ENCODE measurements at places on chromosomes 7 and 10. TPM values are rescaled to one million over a fixed set of nuclear protein-coding genes. Genes with fewer than 3 reads are reported as not detected.

CDK1 gene
- total RNA-seq: 81.5 TPM

TMEM236 gene
- not detected for total RNA-seq

ARHGEF35 gene
- 9.7 TPM for total RNA-seq

ADIRF gene
- 0.64 TPM for total RNA-seq

GPR15LG gene
- total RNA-seq: 1.5 TPM

SPAM1 gene
- not detected for total RNA-seq

GTF2I gene
- 172 TPM for total RNA-seq

OR6V1 gene
- not detected for total RNA-seq

GPER1 gene
- total RNA-seq: 7.7 TPM

DNA sequence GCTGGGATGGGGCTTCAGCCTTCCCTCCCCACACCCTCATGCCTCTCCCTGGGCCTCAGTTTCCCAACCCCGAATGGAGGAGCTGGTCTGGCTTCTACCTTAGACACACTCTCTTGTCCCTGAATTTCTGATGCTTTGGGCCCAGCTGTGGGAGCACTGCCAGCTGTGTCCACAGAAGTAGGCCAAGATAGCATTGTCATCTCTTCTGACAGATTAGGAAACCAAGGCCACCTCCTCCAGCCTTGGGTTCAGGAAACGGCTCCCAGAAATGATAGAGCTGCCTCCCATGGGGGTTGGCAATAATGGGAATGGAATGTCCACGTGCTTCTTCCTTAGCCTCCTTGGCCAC, 1.3 kb downstream of the PPIF start:
- DNase-seq: no peak

- DNase-seq: no peak
These were observed 22.5 kb downstream of the CFAP43 start for GRCh38 chr10:104209575-104210198.

GRCh38 chr7:26038201-26038990, 113.6 kb upstream of the NFE2L3 start:
- no peak for DNase-seq

DNA sequence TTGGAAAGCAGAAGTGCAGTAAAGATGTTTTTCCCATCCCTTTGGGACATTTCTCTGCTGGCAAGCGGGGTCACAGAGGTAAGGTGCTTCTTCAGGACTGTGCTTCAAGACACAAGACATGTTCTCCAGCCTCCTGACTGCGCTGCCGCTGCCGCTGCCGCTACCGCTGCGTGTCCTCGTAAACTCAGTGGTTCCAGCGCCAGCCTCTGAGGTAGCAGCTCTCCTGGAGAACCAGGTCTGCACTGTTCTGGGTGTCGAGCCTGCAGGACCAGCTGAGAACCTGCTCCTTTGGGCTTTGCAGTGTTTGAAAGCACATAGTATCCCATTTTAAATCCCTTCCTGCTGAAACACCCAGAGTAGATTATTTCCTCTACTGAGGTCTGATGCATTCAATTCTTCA, 13.0 kb upstream of the KCNK18 start:
- no peak for DNase-seq

DNA sequence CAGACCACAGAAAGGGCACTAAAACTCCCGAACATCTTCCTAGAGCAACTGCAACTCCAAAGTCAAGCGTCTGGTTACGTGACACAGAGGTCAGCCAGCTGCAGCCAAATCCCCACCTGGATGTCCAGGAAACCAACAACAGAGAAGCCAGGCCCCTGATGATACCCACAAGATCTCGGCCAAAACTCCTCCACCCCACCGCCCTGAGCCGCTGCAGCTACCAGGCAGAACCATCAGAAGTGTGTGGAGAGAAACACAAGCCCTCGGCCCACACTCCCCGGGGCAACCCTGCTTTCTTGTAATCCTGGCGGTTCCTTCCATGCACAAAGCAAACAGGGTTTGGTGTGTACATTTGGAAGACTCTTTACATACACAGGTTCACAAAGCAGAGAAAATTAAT, 8.7 kb downstream of the CHST15 start:
- DNase-seq: no peak

DNA sequence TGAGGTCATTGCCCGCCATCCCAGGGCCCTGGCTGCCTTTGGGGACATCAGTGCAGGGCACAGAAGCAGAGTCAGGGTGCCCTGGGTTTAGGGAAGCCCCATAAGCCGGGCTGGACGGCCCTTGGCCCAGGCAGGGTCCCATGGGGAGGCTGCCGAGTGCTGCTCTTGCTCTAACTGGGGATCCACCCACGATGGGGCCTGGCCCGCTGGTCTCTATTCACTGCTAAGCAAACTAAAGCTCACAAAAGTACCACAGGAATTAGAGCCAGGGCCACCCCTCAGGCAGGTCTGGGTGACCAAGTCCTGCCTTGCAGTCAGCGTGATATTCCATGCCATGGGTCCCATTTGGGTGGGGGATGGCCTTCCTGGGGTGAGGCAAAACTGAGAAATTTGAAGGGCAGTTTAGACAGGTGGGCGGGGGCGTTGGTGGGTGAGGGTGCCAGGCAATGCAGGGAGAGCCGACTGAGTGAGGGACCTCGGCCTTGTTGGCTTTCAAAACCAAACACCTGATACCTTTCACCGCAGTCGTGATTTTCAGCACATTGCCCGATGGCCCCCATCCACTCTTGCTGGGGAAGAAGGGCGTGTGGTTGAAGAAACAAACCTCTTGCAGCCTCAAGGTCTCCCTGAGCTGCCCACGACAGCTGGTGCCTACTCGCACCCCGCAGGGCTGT, 92.8 kb upstream of the PPIF start:
- DNase-seq: no peak

DNA sequence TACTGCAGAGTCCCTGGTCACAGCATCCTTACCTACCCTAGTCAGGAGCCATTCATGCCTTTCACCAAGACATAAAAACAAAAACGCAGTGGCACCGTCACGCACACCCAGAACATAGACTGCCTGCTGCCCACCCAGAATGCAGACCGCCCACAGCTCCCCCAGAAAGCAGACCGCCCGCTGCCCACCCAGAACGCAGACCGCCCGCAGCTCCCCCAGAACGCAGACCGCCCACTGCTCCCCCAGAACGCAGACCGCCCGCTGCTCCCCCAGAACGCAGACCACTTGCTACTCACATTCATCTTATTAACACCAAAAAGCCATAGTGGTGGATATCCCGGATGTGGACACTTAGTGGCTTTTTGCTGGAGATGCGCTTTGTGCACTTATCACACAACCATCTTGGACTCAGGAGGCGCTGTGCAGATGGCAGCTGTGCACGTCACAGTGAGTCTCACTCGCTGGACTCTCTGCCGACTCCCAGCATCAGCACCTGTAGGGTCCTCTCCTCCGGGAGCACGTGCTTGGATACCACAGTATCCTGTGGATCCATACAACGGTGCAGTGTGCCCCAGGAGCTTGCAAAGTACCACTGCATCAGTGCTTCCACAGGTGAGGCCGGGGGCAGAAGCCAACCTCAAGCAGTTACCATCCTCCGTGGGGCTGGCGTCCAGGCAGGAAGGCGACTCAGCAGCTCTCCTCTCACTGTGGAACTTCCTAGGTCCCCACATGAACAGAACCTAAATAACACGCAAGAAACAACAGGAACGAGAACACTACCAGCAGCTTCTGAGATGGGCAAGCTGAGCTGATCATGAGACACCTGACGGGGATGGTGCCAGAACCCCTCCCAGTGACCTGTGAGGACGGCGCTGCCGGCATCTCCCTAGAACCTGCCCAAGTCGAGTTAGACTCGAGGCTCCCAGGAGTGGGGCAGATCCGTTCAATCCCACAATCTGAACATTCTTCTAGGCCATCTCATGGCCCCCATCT, 161.0 kb downstream of the DIP2C start:
- DNase-seq: no peak

DNA sequence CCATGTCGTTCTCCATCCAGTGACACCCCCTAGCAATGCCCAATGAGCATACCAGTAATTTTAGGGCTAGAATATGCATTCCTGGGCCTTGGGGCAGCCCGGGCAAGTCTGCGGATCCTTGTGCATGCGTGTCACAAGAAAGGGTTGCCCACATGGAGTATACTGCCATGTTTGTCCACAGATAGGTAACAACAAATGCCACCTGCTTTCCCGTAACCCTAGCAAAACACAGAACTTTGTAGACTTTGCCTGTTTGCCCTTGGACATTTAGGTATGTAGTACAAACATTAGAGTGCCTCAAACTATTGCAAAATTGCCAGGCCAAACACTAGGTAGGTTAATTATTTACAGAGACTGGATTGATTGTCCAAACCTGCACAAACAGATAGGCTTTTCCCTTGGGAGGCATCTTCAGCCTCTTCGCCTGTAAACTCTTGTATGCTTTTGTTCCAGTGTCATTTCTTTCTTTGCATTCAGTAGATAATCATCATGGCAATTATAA, 117.0 kb downstream of the ADCY1 start:
- no peak for DNase-seq

DNA sequence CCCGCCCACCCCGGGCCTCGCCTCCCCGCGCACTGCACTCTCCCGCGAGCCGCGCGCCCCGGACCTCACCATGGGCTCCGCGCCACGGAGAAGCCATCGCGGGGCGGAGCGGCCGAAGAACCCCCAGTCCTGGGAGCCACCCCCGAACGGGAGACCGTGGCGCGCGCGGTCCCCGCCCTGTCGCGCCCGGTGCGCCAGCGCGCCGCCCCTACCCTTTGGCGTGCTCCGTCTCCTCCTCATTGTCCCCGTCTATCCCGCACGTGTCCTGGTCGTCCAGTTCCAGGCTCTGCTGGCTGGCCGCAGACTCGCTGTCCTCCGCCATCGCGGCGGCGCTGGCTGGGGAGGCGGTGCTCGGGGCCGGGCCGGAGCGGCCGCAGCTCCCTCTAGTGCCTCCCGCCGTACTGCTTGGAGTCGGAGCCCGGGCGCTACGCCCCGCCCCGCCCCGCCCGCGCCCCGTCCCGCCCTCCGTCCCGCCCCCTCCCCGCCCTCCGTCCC, at the start of gene NMT2:
NMT2 (minus strand) TSS at position 403 of the 495 bp plus-strand sequence; CDS start at position 322, 81 bp downstream.
- no peak for DNase-seq

- DNase-seq: no peak
These were observed 1183.4 kb upstream of the AUTS2 start for GRCh38 chr7:68414631-68415425.

GRCh38 chr10:519055-519715, 170.3 kb downstream of the DIP2C start:
- DNase-seq: no peak

DNA sequence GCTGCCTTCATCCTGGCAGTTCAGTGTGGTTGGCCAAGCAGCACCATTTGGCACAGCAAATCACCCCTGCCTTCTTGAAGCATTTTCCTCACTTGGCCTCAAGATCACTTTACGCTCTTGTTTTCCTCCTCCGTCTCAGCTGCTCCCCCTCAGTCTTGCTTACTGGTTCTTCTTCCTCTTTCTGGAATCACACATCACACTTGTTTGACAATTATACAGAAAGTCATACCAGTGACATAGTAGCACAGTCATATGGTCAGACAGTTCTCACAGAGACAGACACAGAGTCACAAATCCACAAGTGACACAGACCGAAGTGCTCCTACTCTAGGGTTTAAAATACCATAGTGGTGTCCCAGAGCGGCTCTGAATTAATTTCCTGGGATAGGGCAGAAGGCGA, 43.8 kb upstream of the ARL4A start:
- no peak for DNase-seq

GRCh38 chr7:11636274-11636673, 195.7 kb downstream of the THSD7A start:
- no peak for DNase-seq

DNA sequence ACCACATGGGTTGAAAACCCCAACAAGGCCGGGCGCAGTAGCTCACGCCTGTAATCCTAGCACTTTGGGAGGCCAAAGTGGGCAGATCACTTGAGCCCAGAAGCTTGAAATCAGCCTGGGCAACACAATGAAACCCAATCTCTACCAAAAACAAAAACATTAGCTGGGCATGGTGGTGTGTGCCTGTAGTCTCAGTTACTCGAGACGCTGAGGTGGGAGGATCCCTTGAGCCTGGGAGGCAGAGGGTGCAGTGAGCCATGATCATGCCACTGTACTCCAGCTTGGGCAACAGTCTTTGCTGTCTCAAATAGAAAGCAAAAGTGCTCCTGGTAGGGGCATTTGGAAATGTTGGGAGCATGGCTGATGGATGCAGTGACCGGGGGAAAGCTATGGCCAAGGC, 209.6 kb upstream of the PLXNA4 start:
- DNase-seq: no peak
